ENCODE measurements at places on chromosomes 4 and X. TPM values are rescaled to one million over a fixed set of nuclear protein-coding genes. Genes with fewer than 3 reads are reported as not detected.

The SPARCL1 gene
- total RNA-seq: not detected

The TRAM1L1 gene
- total RNA-seq: 0.55 TPM

The FUNDC1 gene
- total RNA-seq: 23.7 TPM

The NAAA gene
- 26.0 TPM for total RNA-seq

The PNMA6A gene
- 5.5 TPM for total RNA-seq

The ZNF732 gene
- not detected for total RNA-seq

The GTPBP6 gene
- 36.5 TPM for total RNA-seq

The HS6ST2 gene
- total RNA-seq: 0.06 TPM

The TLR6 gene
- 3.7 TPM for total RNA-seq

The ABLIM2 gene
- 1.7 TPM for total RNA-seq

The HCFC1 gene
- 41.9 TPM for total RNA-seq

The GATA1 gene
- total RNA-seq: not detected

The HPGD gene
- 59.7 TPM for total RNA-seq

The REPS2 gene
- total RNA-seq: 0.71 TPM

The IL1RAPL1 gene
- total RNA-seq: 0.04 TPM

The ABCG2 gene
- 18.3 TPM for total RNA-seq

The DRP2 gene
- 0.18 TPM for total RNA-seq

The AKAP4 gene
- not detected for total RNA-seq

The GAK gene
- 52.4 TPM for total RNA-seq

The SUPT20HL1 gene
- not detected for total RNA-seq

The NPY1R gene
- 0.17 TPM for total RNA-seq

The POLN gene
- 0.60 TPM for total RNA-seq

The ADH1C gene
- not detected for total RNA-seq

The EDA2R gene
- total RNA-seq: 11.9 TPM

The MAGEB10 gene
- not detected for total RNA-seq

The CENPVL2 gene
- not detected for total RNA-seq

The CHIC1 gene
- 5.4 TPM for total RNA-seq

The SMAD1 gene
- total RNA-seq: 10.3 TPM

The PI4K2B gene
- total RNA-seq: 7.8 TPM

The IL15 gene
- 12.5 TPM for total RNA-seq

The RAB40A gene
- not detected for total RNA-seq

The FRG2 gene
- 0.09 TPM for total RNA-seq

The TSPAN5 gene
- total RNA-seq: 15.5 TPM

The CXCR3 gene
- 0.16 TPM for total RNA-seq

The MID2 gene
- 7.6 TPM for total RNA-seq

The RHOXF2B gene
- not detected for total RNA-seq

The CSAG1 gene
- total RNA-seq: 0.54 TPM

The PIGA gene
- total RNA-seq: 6.0 TPM

The TREX2 gene
- total RNA-seq: 1.7 TPM

The TMEM271 gene
- not detected for total RNA-seq

The FHDC1 gene
- 0.49 TPM for total RNA-seq

The PKD2 gene
- total RNA-seq: 20.6 TPM

The SASH3 gene
- not detected for total RNA-seq

The GABRB1 gene
- not detected for total RNA-seq
